ENCODE measurements at places on chromosomes 13 and 19.

GRCh38 chr13:108273429-108274118 lies 4.1 kb downstream of the TNFSF13B start:
- DNase-seq: no peak

- no peak for DNase-seq
Observed at GRCh38 chr13:44605275-44605674, 29.1 kb upstream of the TSC22D1 start.

- DNase-seq: no peak
Observed at GRCh38 chr13:113980489-113981064, 6.7 kb upstream of the C13orf46 start.

DNA sequence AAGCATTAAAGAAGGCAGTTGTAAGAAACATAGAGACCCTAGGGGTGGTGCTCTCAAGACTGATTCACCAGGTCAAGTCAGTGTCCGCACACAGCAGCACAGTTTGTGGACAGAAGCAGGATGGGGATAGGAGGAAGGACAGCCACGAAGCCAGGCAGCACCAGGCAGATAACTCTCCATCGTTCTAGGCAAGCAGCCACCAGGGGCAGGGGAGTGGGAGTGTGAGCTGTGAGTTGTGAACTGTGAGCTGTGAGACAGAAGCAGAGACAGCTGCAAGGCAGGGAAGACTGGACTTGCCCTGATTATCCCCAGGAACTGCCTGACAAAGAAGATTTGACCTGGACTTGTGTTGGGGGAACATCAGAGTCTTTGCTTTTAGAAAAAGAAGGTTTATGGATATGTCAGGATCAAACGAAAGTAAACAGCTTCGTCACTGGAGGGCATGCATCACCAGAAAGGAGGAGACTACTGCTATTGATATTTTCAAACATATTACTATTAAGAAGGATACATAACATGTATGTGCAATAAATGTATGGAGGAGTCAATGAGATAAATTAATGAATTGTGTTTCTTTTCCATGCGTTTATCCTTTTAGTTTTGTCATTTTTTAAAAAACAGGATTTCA lies 286.1 kb downstream of the IRS2 start:
- peak; percentile 32 for DNase-seq

- DNase-seq: no peak
Observed at GRCh38 chr19:46573679-46574498, 27.2 kb upstream of the CALM3 start.

DNA sequence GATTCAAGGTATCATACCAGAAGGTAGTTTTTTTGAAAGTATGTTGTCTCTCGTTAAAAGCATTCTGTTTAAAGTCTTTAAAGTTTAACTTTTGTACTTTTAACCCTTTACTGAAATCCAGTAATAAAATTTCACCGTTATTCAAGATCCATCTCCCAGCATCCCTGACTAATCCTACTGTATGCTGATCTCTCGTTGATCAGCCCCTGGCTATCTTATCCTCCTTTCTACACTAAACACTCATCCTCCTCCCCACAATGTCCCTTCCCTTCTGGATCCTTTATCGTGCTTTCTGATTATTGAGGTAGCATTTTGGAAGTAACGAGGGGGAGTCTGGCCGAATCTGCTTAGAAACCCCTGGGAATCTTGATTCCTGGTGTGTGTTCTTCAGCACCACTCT lies 1.3 kb downstream of the TPP2 start:
- DNase-seq: no peak

DNA sequence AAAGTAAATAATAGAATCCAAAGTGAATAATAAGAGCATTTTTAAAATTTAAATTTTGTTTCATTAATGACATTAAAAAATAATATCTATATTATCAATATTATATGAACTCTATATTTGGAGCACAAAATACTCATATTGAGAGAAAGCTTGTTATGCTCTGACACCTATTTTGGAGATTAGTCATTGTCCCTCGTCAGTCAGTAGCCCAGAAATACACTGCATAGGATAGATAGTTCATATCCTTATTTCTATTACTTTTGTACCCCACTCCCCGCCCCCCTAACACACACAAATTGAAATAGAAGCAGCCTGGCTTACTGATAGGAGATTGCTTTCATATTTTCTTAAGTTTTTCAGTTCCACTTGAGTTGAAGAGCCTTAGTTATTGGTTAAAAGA lies 652.8 kb downstream of the PCDH9 start:
- no peak for DNase-seq

DNA sequence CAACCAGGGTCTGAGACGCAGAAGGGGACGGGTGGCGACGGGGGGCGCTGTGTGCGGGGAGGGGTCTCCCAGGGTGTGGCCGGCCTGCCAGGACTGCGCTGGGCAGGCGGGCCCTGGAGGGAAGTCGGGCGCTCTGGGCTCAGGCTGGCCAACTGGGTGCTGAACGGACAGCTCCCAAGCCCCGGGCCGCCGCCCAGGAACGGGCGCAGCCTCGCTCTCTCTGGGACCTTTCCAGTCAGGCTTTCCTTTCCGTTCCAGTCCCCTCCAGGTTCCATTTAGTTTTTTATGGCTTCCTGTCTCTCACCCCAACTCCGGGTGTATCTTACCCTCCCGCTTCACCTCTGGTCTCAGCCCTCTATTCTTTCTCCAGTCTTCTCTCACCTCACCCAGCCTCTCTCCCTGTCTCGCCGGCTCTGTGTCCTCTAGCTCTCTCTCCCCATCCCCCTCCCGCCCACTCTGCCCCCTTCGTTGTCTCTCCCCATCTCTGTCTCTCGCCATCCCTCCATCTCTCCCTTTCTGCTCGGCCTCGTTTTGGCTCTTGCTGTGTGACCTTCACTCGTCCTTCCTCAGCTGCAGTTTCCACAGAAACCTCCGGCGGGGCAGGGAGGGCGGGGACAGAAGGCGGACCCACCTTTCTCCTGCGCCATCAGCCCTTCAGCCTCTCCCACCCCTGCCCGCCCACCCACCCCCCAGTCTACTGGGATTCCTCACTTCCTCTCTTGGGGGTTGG lies 3.3 kb upstream of the ATP1A3 start:
- DNase-seq: no peak

All from pons (tissue), 1 donor.